Endothelial cell (in vitro differentiated cells): ENCODE measurements at places on chromosomes 11 and 22. TPM values are rescaled to one million over a fixed set of nuclear protein-coding genes. Genes with fewer than 3 reads are reported as not detected.

DNA sequence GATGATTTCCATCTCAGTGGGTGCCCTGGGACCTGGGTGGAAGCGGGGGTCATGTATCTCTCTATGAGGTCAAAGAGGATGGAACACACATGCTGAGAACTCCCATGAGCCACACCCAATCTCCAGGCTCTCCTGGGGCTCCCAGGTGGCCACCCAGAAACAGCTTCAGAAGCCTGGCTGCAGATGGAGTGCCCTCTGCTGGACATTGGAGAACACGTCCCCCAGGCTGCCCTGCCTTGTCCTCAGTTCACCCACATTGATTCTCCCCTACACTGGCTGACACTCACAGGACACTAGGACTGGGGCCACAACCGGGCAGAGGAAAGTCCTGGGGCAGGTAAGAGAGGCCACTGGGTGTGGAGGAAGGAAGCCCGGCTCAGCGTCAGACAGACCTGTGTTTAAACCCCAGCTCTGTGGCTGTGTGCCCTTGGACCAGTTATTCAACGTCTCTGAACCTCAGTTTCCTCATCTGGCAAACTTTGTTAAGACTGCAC lies 4.5 kb upstream of the NOL12 start:
- peaks cover 4% of the 10 kb centered on the region for H3K4me1 ChIP-seq
- H3K27ac ChIP-seq, result no peak overlapping the region
- peaks cover 2% of the 10 kb centered on the region for H3K27me3 ChIP-seq
- no peaks in the 10 kb centered on the region for H3K36me3 ChIP-seq

GRCh38 chr22:47036352-47036751 lies 273.9 kb downstream of the TBC1D22A start:
- no peak overlapping the region for H3K27ac ChIP-seq
- H3K36me3 ChIP-seq, result peaks cover 11% of the 10 kb centered on the region
- H3K27me3 ChIP-seq, result peaks cover 9% of the 10 kb centered on the region

The OR8A1 gene
- 0.46 TPM for total RNA-seq

The MS4A4A gene
- not detected for total RNA-seq

- no peak overlapping the region for H3K4me3 ChIP-seq
- H3K36me3 ChIP-seq, result peaks cover 18% of the 10 kb centered on the region
- H3K27me3 ChIP-seq, result peaks cover 8% of the 10 kb centered on the region
These were observed 48.2 kb downstream of the NECTIN1 start for GRCh38 chr11:119680541-119681360.

The TCF20 gene
- total RNA-seq, result 63.6 TPM

DNA sequence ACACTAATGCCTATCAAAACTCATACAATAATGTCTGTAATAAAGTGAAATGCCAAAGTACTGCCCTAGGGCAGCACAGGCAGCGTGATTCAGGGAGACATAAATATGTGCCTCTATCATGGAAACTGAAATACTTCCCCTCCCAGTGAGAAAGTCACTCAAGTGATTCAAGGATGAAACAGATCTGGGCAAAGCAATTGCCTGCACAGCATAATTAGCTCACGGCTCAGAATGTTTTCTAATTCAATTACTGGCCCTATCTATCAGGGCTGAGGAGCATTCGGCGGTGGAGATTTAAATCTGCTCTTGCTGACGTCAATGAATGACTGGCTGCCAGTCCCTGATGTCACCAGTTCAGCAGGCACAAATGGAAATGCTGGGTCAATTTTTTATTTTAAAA lies 27.7 kb upstream of the PPP2R1B start:
- H3K36me3 ChIP-seq, result peaks cover 3% of the 10 kb centered on the region
- no peak for DNase-seq
- no peaks in the 10 kb centered on the region for H3K4me1 ChIP-seq
- H3K27ac ChIP-seq, result no peak overlapping the region

- DNase-seq, result no peak
- H3K27ac ChIP-seq, result no peak overlapping the region
- peaks cover 7% of the 10 kb centered on the region for H3K4me1 ChIP-seq
These were observed 12.4 kb upstream of the TIMP3 start for GRCh38 chr22:32788904-32789624.

DNA sequence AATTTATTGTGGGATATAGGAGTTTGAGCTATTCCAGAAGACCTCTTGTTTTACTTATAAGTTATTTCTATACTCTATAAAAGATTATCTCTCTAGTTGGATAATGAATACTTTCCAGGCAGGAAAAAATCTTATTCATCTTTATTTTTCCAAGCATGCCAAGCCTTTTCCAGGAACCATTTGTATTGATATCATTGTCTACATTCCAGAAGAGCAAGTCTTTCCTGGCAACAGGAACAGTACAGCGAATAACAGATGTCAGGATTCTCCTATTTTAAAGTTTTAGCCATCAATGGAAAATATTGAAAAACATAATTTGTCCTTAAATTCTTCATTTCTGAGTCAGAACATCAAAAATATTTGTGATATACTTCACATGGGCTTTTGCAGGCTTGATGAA lies 5.2 kb upstream of the NXPE1 start:
- no peak for DNase-seq
- no peak overlapping the region for H3K27ac ChIP-seq
